ENCODE measurements at places on chromosomes 5 and 9.

DNA sequence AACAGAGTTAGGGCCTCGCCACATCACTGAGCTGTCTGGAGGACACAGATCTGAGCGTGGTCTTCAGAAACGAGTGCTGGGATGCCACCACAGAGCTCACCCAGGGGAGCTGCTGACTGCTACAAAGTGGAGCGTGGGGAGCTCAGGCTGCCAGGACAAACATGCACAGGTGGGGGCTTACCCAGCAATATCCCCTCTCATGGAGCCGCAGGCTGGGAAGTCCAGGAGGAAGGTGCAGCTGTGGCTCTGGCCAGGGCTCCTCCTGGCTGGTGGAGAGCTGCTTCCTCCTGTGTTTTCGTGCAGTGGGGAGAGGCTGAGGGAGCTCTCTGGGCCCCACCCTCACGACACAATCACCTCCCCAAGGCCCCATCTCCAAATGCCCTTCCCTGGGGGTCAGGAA is 368.6 kb upstream of the IRX4 start:
- no peak for DNase-seq

- DNase-seq = no peak
These were observed 536.4 kb downstream of the RASEF start for GRCh38 chr9:82526577-82526976.

DNA sequence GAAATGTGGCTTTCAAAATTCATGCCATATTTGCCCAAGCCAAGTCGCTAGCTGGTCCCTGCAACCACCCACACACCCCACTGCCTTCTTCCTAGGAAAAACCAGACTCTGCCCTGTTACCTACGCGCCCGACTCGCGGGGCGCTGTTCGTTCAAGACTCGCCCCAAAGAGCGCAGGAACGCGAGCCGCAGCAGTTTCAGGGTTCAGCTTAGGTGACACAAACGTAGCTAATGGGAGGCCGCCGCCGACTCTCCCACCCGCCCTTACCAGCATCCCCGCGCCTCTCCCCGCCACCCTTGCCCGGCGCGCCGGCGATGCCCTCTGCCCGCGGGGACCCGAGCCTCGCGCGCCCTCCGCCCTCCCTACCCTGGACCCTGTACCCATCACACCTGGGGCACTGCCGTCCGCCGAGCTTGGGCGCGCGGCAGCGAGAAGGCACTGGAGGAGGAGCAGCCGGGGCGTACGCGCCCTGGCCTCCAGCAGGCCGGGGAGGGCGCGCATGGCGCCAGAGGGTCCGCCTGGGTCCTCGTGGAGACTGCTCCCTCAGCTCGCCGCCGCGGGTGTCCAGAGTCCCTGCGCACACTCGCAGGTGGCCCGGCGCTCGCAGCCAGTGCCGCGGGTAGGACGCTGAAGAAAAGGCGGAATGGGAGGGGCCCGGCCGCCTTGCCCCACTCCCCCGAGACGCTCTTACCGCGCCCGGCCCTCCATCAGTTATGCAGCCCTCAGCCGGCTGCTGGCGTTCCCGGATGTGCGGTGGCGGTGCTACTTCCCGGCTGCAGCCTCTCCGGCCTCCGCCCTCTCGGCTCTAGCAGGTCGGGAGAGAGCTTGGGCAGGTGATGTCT is at the start of gene EMB:
Gene EMB (minus strand): TSS at position 638 of the 842 bp plus-strand sequence. CDS start 137 bp downstream, at position 501.
- peak; percentile 66 for DNase-seq

- DNase-seq = no peak
These were observed 1.3 kb upstream of the IL3 start for GRCh38 chr5:132059043-132059695.

DNA sequence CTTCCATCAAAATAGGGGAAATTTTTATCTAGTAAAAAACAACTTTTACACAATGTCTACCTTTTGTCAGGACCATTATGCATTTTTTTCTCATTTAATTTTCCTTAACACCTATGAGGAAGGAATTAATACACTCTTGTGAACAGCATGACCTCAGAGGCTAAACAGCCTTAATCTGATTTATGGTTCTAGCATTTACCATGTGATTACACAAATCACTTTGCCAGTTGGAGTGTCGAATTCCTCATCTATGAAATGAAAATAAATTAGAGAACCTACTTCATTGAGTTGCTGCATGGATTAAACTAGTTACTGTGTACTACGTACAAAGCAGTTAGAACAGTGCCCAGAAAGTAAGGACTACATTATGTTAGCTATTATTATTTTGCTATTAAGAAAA is 187.7 kb upstream of the MPDZ start:
- no peak for DNase-seq

DNA sequence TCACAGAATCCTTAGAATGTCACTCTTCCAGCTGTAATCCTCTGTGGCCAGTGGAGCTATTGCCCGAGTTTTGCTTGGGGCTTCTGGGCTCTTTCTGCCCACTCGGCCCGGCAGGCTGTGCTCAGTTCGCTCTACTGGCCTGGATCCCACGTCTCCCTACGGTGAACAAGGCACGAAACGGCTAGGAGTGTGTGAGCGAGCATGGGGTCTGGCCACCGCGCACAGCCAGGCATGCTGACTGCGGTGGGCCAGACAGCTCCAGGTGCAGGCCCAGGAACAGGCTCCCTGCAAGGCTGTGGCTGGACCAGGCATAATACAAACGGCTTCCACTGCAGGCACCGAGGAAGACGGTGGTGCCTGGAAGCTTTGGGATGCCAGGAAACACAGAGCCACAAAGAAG is 2035.5 kb upstream of the ACO1 start:
- no peak for DNase-seq

DNA sequence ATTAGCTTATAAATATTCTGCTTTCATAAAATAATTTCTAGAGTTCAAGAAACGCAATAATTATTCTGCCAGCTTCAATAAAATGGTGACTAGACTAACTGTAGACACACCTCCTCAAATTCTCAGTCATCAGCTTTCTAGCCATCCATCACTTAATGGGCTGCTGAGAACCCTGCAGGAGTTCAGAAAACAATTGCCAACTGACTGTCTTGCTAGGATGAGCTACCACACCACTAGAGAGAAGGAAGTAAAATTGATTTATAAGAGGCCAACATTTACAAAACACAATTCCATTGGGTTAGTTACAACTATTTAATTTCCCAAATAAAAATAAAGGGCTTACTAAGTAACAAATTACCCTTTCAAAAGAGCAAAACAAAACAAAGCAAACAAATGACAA is 126.5 kb upstream of the PAPPA start:
- DNase-seq = no peak

- peak; percentile 20 for DNase-seq
These were observed at the start of gene SLC1A1 for GRCh38 chr9:4489919-4490704. Gene SLC1A1 (plus strand): TSS chr9:4490468. CDS start chr9:4490680, 212 bp downstream.

DNA sequence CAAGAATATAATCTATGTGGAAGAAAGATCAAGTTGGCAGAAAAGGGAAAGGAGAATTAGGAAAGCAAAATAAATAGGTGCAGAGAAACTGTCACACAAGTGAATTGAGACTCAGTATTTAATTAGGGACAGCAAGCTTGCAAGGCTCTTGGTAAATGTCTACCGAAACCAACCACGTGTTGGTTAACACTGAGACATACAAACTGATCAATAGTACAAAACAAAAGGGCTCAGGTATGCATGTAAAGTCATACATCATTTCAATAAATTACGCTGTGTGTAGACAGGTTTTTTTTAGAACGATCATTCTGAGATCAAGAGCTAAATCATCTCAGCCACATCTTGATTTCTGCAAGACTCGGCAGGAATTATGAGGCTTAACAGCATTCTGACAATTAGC is 225.4 kb downstream of the EBF1 start:
- DNase-seq = no peak

- DNase-seq = no peak
These were observed 58.1 kb upstream of the MAST4 start for GRCh38 chr5:66538126-66538525.

- DNase-seq = no peak
These were observed 730.1 kb downstream of the NR2F1-AS1 start for GRCh38 chr5:92850886-92851285.

GRCh38 chr5:96743065-96743768 is 64.5 kb downstream of the ERAP1 start:
- no peak for DNase-seq

DNA sequence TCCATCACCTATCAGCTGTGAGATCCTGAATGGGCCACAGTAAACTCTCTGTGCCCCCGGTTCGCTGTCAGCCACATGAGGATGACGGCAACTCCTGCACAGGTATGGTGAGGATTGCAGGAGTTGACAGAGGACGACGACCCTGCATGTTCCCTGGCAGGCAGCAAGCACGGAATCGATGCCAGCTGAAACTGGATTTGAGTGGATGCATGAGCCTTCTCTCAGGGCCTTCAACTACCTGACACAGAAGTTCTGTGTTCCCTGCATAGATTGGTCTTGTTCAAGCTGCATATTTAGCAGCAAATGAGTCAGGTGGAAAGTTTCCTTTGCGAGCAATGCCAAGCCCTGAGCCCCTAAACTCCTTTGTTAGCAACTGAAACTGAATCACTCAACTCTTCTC is 69.6 kb upstream of the PTCH1 start:
- DNase-seq = no peak

DNA sequence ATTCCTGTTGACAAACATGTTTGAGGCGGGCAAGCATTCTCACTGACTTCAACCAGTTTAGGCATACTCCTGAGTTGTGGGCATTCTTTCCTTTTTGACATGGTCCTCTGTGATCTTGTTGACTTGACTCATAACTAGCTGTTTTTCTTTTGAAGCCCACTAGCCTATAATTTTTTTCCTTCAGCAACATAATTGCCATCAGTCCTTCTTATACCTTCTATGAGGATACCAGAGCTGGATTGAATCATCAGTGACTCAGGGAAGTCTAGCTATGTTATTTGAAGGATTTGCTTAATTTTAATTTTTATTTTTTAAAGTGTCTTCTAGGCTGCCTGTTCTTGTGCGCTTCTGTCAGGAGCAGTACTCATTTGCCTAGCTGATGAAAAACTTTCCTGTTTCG is 259.5 kb downstream of the NR3C1 start:
- no peak for DNase-seq

DNA sequence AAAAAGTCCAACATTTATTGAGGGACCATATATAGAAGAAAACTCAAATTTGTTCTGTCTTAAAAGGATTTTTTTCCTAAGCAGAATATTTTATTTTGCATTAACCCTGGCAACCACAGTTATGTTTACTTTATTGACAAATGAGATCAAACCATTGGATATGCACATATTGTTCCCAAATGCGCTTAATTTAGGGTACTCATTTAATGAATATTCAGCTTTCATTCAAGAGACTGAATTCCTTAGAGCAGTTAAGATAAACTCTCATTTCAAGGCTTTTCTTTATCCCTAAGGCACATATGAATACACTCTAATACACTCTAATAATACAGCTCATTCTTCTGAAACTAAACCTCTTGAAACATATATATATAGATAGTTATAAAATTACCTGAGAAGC is 150.2 kb downstream of the HMHB1 start:
- no peak for DNase-seq

- DNase-seq = no peak
These were observed 12.2 kb upstream of the TAF1L start for GRCh38 chr9:32647671-32648070.

- no peak for DNase-seq
These were observed 8.9 kb upstream of the ACTBL2 start for GRCh38 chr5:57491369-57491965.

DNA sequence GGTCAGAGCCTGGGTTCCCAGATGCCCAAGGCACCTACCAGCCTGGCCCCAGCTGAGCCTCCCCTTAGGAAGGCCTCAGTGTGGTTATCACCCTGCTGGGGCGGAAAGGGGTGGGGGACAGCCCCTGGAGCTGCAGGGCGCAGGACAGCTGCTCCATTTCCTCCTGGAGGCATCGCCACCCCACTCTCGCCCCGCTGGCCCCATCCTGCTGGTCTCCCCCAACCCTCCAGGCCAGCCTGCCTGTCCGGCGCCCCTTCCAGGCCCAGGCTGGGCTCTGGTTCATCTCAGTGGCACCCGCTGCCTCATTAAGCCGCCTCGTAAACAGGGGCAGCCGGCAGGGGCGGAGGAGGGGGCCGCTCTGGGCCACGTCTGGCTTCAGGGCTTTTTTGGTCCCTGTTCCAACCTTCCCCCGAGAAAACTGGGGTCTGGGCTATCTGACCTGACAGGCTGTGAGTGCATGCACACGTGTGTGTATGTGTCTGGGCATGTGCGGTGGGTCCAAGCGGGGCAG is 30.8 kb upstream of the ENHO start:
- DNase-seq = no peak

DNA sequence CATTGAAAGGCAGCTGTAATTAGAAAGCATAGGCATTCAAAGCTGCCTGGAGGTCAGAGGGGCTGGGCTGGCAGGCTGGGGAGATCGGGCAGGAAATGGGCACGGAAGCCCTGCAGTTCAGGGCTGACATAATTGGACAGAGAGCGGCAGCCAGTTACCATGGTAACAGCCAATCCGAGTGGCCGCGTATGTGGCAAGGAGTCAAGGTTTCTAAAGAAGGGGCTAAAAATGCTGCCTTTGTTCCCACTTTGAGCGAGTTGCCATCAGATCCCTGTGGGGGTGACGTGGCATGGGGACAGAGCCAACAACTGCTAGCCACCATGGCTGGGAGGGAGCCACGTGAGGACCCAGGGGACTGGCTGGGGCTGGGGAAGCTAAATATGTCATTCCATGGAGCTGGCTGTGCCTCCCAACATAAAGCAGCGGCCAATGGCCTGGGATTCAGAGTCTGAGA is 44.7 kb upstream of the NDFIP1 start:
- DNase-seq = peak; percentile 15

DNA sequence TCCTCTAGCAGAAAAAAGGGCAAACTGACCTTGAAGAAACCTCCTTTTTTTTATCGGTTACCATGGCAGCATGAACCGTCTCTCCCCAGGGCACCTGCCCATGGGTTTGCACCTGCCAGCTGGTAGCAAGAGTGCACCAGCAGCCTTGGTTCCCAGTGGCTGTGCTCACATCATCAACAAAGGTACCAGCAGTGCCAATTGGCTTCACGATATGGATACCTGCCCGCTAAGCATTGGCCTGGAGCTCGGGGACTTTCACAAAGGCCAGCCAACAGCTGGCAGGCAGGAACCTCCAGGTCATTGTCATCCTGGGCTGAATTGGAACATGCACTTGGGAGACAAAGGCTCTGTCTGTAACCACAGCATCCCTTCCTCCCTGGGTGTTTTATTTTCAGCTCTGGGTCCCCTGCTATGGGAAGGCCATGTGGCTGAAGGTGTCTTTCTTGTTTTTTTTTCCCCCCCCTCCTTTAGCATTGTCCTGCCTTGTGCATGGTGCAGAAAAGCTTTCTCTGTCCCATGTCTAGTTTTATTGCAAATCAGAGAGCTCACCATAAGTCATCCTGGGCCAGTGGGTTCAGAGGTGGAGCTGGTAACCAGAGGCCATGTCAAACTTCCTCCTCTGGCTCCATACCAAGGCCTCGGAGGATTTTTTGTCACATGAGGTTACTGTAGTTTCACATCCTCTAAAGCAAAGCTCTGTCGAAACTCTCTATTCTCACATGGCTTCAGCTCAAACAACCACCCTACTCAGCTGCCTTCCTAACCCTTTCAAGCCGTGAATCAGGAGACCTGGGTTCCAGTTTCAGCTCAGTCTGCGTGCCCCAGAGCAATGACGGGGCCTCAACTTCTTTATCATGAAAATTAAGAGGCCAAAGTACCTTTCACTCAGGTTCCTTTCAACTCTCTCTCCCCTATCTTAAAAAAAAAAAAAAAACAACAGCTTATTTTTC is 145.5 kb upstream of the MAP3K1 start:
- peak; percentile 5 for DNase-seq

GRCh38 chr5:81297531-81297930 is 3.9 kb upstream of the ZCCHC9 start:
- DNase-seq = no peak

- DNase-seq = no peak
These were observed 16.1 kb downstream of the SLC45A2 start for GRCh38 chr5:33968211-33969005.

Data from stimulated activated CD8-positive, alpha-beta memory T cell treated with anti-CD3 and anti-CD28 coated beads, Interleukin-4, amount 100 ng/mL, for 24 hours (primary cell).